ENCODE measurements at places on chromosomes 11 and 22.

GRCh38 chr11:119692540-119692820 is 36.5 kb downstream of the NECTIN1 start:
- DNase-seq: no peak

DNA sequence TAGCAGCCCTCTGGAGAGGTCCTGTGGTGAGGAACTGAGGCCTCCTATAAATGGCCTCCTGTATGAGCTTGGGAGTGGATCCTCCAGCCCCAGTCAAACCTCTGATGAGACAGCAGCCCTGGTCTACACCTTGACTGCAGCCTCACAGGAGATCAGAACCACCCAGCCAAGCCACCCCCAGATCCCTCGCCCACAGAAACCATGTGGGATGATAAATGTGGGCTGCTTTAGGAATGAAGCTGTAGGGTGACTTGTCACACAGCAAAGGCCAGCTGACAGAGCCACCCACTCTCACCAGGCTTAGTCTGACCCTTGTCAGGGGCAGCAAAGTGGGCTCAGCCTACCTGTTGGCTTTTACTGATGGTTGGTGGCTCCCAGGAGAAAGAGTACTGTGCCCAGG is 6.5 kb upstream of the KCNQ1OT1 start:
- no peak for DNase-seq

DNA sequence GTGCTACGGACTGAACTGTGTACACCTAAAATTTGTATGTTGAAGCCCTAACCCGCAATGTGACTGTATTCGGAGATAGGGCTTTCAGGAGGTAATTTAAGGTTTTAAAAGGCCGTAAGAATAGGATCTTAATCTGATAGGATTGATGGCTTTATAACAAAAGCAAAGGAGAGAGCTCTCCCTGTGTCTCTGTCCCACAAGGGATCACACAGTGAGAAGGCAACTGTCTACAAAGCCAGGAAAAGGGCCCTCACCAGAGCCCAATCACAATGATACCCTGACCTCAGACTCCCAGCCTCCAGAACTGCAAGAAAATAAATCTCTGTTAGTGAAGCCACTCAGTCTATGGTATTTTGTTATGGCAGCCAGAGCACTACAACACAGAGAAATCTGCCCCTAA is 208.7 kb upstream of the ZC3H12C start:
- no peak for DNase-seq

DNA sequence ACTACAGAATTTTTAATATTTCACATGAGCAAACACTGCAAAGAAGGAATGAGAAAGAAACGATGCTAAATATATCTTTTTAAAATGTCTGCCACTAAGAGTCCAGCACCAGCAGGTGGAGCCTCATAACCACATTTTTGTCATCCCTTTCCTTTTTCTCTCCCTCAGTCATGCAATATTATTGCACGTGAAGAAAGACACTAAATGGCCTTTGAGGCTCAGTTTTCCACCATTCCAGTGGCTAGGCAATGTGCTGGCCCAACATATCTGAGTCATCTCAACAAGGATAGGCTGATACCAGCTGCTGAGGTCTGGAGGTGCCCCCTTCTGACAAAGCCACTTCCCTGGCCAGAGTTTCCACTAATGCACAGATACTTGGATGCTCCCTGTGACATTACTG is 1.8 kb downstream of the ALKBH8 start:
- DNase-seq: no peak

DNA sequence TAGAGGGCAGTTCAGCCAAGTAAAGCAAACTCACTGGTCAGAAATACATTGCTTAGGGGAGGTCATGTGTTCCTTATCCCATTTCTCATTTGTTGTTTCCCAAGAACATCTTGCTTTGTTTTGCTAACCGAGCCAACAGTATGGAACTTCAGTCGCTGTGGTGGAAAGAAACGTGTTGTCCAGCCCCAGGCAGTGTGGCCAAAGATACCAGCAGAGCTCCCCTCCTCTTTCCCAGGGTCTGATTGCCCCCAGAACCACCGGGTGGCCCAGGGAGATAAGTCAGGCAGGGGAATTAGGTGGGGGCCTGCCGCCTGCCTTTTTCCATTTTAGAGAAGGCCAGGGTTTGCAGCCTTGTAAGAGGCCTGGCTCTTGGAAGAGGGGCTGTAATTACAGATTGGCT is 98.7 kb upstream of the CRYBB3 start:
- DNase-seq: no peak

DNA sequence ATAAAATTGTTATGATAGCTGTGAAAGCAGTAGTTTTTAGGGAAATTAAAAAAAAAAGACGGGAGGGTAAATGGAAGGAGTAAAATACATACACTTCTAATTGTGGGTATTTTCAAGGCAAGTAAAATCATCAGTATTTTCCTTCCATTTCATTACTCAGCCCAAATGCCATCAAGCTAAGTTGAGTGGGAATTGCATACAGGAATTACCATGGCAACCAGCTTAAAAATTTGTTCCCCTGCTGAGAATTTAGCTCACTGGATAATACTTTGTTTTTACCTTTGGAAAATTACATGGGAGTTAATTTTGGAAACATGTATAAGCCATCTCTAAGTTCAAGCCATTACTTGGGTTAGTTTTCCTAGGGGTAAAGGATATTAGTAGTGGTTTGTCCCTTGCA is 1873.4 kb downstream of the LRRC4C start:
- DNase-seq: no peak

GRCh38 chr11:18615628-18616392 is 16.2 kb downstream of the MISFA start:
- no peak for DNase-seq

DNA sequence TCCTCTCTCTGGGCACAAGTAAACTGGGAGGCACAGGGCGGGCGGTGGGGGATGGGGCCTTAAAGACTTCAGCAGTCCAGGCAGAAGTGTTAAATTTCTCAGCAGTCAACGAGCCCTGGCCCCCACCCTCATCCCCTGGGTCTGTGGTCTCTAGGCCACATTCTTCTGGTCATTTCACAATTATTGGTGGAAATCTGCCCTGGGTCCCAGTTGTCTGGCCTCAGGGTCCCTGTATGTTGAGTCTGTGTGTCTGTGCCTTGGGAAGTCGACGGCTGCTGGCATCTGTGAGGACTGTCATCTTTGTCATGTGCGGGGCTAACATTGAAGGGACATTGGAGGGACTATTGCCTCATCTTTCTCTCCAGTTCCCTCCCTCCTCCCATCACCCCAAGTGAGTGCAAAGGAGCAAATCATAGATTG is 1.7 kb downstream of the TSPAN18 start:
- DNase-seq: no peak

DNA sequence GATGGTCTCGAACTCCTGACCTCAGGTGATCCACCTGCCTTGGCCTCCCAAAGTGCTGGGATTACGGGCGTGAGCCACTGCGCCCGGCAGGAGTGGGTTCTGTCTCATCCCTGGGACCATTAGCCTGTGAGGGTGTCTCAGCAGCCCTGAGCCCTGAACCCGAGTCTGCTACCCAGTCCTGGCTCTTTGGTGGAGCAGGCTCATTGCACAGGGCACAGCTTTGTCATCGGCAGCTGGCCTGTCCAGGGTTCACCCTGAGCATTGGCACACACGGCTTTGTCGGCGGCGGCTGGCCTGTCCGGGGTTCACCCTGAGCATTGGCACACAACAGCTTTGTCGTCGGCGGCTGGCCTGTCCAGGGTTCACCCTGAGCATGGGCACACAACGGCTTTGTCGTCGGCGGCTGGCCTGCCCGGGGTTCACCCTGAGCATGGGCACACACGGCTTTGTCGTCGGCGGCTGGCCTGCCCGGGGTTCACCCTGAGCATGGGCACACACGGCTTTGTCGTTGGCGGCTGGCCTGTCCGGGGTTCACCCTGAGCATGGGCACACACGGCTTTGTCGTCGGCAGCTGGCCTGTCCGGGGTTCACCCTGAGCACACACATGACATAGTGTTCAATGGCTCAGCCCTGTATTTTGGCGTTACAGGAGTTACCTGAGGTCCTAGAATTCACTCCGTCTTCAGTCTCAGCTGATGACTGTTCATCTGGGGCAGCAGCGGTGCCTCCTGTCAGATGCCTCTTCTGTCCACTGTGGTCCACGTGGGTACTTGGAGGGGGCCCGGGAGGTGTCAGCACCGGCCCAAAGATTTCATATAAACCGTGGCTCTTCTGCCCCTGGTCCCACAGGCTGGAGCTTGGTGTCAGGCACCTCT is 1082.5 kb downstream of the BRD1 start:
- DNase-seq: no peak

GRCh38 chr11:64032050-64032449 is 3.7 kb upstream of the FLRT1 start:
- no peak for DNase-seq

- DNase-seq: no peak
Measured at GRCh38 chr11:34508524-34508923, 5.1 kb downstream of the ELF5 start.

- DNase-seq: no peak
Measured at GRCh38 chr22:27713461-27713860, 88.1 kb downstream of the MN1 start.

DNA sequence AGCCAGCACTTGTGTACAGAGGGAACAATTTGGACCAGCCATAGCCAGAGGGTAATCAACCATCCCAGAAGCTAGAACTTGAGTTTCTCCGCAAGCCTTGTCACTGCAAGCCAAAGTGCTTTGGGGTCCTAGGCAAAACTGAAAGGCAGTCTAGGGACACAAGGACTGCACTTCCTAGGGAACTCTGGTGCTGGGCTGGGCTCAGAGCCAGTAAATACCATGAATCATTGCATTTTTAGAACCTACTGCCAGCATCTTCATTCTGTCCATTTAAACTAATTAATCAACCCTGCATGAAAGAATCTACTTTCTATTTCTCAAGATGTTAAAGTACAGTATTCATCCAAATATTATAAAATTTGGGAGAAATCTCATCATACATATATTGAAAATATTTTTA is 20.0 kb downstream of the PATE3 start:
- DNase-seq: no peak

DNA sequence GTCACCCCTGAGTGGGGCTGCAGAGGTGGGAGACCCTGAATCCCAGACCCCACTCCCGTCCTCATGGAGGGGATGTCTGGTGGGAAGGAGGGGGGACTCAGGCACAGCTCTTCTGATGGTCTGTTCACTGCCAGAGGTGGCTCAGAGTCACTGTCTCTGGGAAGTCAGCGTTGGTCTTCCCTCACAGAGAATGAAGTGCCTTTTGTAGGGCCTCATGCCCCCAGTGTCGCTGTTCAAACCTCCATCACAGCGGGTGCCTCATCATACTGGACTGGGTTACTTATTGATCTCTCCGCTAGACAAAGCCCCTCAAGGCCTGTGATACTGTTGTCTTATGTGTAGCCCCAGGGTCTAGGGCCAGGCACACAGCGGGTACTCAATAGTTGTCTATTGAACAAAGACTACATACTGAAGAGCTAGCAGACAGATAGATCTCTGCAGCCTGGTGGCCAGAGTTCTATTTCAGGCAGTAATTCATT is 41.3 kb downstream of the CD6 start:
- no peak for DNase-seq

- DNase-seq: no peak
Measured at GRCh38 chr11:62621027-62621566, 689 bp downstream of the B3GAT3 start.

- DNase-seq: no peak
Measured at GRCh38 chr22:49011769-49012648, 815.7 kb downstream of the BRD1 start.

GRCh38 chr11:114211444-114212121 is 84.6 kb upstream of the NNMT start:
- DNase-seq: no peak

- DNase-seq: no peak
Measured at GRCh38 chr22:38564669-38565068, 5.3 kb downstream of the DMC1 start.

DNA sequence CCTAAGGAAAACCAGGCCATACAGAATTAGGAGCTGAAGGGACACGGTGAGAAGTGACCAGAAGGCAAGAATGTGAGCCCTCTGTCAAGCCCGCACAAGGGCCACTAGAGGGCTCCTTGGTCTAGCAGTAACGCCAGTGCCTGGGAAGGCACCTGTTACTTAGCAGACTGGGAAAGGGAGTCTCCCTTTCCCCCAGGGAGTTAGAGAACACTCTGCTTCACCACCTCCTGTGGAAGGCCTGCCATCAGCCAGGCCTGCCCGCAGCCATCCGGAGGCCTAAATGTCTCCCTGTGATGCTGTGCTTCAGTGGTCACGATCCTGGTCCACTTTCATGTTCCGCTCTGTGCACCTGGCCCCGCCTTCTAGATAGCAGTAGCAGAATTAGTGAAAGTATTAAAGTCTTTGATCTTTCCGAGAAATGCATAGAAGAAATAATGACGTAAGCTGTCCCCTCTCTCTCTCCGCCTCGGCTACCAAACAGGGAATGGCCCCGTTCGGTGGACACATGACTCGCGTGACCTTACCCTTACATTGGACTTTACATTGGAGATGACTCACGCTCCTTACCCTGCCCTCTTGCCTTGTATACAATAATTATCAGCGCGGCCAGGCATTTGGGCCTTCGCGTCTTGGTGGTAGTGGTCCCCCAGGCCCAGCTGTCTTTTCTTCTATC is 10.7 kb upstream of the GSTP1 start:
- no peak for DNase-seq

DNA sequence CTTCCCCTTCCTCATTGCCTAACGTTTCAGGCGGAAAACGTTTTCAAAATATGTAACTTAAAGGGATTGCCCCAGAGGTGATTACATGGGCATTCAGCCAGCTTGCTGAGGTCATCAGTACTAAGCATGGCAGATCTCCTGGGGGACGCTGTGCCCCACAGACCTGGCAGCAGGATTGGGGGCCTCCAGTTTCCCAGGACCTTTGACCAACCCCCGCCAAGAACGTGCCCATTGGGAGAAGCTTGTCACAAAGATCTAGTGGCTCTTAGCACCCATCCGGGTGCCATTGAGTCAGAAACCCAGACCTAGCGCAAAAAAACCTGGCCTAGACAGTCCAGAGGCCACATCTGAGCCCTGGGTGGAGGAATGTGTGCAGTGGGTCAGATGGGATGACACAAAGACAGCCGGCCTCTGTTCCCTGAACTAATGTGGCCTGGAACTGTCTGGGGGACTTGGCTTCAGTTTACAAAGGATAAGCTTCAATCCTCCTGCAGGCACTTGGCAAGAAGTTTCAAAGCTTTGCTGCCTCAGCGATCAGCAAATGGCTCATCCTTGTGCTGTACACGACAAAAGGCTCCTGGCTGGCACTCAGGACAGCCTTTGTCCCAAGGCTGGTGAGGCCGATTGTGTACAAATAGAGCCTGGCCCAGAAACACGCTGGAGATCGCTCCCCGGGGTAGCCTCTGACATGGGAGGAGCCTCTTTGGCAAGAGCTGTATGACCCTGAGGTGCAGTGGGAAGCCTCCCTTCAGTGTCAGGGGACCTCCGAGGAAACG is 9.5 kb downstream of the C1QTNF6 start:
- DNase-seq: no peak

GRCh38 chr11:108203075-108203474 is 19.4 kb downstream of the NPAT start:
- no peak for DNase-seq

DNA sequence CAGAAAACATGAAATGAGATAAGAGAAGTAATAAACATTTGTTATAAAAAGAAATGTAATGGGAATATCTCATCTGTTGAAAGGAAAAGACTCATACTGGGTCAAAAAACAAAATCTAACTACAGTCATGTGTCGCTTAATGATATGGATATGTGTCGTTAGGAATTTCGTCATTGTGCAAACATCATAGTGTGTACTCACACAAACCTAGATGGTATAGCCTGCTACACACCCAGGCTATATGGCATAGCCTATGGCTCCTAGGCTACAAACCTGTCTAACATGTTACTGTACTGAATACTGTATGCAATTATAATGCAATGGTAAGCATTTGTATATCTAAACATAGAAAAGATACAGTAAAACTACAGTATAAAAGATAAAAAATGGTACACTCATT is 89.8 kb upstream of the ZC3H12C start:
- DNase-seq: no peak

GRCh38 chr11:66084821-66085475 is 14.9 kb downstream of the PACS1 start:
- DNase-seq: no peak

- DNase-seq: no peak
Measured at GRCh38 chr22:49212002-49212401, 615.7 kb downstream of the BRD1 start.
